ENCODE measurements at places on chromosomes 2 and 18.
A peak's percentile ranks its signal among the peaks of the same experiment; 100 is the strongest.

GRCh38 chr2:106995556-106995955 is 109.6 kb upstream of the ST6GAL2 start:
- no peak for DNase-seq

DNA sequence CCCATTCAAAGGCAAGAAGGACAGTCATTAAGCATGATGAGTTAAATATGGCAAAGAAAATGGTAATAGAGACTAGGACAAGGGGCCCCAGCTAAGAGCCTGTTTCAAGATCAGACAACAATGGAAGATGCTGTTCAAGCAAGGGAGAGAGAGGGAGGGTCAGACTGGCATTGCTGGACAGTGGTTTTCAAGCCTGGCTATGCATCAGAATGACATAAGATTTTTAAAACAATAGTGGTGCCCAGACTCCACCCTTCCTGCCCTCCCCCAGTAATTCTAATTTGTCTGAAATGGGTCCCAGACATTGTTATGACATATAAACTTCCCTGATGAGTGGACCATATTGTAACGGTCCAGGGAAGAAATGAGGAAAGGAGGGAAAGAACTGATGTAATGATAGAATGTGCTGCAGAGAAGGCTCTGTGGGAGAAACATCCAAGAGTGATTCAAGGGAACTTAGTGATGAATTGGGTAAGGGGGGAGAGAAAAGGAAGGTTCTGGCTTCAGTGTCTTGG is 112.9 kb upstream of the TRIB2 start:
- DNase-seq = no peak

DNA sequence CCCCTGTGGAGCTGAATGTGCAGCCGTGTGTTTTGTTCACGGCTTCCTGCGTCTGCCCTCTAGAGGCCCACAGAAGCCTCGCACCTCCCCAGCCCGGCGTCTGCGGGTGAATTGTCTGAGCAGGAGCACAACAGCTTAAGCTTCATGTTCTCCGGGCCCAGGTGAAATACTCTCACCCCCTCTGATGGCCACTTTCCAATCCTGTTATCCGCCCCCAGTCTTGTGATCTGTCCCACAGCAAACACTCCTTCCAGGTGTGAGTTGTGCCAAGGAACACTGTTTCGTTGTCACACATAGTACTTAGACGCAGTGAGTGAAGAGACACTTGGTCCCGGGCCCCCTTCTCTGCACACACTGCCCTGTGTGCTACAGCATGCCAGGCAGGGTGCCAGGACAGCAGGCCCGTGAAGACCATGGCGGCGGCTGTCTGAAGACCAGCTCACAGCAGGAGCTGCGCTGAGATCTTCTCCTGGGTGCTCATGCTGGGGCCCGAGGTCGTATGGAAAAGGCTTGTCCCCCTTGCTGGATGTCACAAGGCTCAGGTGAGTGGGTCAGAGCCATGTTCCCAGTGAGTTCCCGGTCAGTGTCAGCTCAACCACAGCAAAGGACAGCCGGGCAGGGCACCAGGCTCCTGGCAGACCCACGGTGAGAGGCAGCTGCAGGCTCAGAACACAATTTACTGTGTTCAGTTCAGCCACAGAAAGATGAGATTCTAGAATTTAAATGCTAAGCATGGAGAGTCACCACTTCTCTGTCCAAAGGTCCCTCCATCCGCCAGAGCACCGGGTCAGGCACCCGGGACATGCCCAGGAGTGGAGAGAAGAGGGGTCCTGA is 6.8 kb upstream of the PXDN start:
- DNase-seq = peak; percentile 77

- no peak for DNase-seq
These were observed 115.8 kb upstream of the SERTAD2 start for GRCh38 chr2:64769392-64770044.

DNA sequence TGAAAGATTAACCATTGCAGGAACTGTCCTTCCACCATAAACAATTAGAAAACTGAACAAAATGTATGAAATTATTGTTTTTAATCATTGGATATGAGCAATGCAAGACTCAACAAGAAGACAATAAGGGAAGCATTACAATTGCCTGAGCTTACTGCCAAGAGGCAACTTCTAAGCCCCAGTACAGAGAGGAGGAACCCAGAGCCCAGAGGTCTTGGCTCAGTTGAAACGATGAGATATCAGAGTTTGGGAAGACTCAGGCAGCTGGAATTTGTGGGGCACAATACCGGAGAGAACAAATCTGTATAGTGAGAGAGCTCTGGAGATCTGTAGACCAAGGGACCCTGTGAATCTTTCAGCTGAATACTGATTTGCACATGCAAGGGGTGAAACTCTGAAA is 80.6 kb upstream of the ZFP36L2 start:
- no peak for DNase-seq
